ENCODE measurements at places on chromosomes 2 and 18.

DNA sequence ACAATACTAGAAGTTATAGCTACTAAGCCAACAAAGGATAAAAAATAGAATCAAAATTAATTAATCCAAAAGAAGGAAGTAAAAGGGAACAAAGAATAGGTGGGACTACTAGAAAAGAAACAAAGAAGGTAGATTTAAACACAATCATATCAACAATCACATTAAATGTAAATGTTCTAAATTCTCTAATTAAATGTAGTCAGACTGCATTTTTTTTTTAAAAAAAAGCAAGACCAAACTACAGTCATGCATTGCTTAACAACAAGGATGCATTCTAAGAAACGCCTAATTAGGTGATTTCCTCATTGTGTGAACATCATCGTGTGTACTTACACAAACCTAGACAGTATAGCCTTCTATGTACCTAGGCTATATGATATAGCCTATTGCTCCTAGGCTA lies 59.7 kb upstream of the ADAM23 start:
- no peak for DNase-seq

- DNase-seq: no peak
Observed at GRCh38 chr2:101307503-101307902, 998 bp downstream of the RNF149 start.

DNA sequence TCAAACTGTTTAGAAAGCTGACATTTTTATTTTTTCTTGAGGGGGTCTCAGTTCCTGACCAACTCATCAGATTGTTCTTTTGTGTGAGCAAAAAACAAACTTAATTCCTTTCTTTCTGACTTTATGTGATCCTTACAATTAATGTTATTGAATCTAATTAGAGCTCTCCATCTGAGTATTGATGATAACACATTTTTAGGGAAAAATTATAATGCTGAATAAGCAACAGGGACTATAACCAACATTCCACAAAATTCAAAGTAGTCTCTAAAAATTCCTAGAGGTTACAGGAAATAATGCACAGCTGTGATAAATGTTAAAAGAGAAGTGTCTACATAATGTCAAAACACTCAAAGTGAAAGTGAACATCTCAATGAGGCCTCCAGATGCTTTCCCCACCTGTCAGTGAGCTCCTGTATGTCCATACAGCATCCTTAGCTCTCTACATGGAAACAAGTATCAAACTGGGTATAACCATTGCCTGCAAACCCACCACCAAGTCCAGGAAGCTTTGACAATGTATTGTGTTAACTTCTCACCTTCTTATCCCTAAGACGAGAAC lies 786.0 kb upstream of the SLC39A10 start:
- no peak for DNase-seq

DNA sequence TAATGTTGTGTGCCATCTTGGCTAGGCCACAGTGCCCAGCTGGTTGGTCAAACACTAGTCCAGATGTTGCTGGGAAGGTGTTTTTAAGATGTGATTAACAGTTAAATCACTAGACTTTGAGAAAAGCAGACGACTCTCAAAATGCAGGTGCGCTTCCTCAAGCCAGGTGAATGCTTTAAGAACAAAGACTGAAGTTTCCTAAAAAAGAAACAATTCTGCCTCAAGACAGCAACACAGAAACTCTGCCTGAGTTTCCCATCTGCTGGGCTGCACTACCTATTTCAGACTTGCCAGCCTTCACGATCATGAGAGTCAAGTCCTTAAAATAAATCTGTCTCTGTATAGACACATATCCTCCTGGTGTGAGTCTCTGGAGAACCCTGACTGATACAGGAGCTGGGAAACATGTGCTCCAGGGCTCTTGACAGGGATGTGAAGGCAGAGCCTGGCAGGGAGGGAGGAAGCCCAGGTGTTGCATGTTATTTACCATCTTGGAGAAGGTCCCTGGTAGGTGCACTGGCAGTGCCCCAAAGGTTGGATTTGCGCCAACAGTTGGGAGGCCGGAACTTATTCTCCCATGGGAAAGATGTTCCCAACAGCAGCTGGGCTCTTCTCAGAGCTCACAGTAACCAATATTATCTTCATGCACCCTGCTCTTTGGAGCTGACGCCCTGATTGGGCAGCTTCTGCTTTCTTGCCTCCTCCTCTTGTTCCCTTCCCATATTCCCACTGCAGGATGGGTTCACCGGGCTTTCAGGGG lies 43.9 kb downstream of the ST6GAL2 start:
- DNase-seq: no peak

- no peak for DNase-seq
Observed at GRCh38 chr18:8507361-8507760, 101.9 kb upstream of the RAB12 start.

Data from G401 (cell line).